ENCODE measurements at places on chromosomes 16 and 17.

DNA sequence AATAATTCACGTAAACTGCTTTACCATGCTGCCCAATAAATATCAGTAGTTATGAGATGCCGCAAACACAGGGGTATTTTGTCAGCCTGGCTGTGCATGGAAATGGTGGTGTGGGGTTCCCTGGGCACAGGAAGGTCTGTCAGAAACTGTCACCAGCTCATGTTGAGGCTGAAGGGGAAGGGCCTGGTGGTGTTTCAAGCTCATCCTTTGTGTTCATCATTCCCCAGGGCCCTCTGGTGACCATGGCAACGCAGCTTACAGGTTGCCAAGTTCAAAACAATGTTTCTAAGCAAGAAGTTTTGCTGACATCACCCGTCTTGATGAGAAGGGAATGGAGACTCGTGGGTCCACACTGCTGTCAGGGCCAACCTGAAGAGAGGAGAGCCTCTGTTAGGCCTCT, 348.9 kb upstream of the C16orf82 start:
- DNase-seq = no peak

GRCh38 chr17:57722704-57723043, 22.4 kb downstream of the CCDC182 start:
- DNase-seq = no peak

DNA sequence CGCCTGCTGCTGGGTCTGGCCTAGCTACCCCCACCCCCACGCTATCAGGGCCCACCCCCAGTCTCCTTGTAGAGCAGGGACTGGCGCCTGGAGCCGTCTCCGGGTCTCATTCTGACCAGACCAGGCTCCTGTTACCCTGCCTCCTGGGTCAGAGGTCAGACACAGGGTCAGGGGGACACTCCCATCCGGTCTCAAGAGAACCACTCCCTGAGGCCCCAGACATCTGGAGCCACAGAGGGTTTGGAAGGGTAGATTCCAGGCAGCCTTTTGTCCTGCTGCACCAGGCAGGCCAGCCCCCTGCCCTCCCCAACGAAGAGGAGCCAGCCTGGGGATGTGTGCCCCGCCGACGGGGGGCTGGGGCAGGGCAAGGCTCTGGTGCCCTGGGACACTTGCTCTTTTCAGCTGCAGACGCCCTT, 944 bp upstream of the WFIKKN1 start:
- no peak for DNase-seq

- DNase-seq = no peak
These were observed 37.1 kb downstream of the LCMT1 start for GRCh38 chr16:25148568-25149215.

DNA sequence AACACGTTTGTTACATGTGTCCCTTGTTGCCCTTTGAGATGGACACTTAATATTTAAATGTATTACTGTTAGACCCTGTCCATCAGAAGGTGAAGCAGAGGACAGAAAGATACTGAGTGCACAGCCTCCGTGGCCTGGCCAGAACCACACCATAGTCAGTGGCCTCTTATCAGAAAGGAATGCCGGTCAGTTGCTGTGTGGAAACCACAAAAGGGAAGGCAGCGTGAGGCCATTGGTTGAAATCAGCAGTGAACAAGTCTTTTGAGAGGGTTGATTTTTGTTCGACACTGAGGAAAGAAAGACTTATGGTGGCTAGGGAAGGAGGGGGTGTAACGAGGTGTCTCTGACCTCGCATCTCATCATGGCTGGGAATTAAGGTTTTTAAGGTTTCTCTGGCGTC, 85.4 kb upstream of the CLEC18A start:
- DNase-seq = no peak

DNA sequence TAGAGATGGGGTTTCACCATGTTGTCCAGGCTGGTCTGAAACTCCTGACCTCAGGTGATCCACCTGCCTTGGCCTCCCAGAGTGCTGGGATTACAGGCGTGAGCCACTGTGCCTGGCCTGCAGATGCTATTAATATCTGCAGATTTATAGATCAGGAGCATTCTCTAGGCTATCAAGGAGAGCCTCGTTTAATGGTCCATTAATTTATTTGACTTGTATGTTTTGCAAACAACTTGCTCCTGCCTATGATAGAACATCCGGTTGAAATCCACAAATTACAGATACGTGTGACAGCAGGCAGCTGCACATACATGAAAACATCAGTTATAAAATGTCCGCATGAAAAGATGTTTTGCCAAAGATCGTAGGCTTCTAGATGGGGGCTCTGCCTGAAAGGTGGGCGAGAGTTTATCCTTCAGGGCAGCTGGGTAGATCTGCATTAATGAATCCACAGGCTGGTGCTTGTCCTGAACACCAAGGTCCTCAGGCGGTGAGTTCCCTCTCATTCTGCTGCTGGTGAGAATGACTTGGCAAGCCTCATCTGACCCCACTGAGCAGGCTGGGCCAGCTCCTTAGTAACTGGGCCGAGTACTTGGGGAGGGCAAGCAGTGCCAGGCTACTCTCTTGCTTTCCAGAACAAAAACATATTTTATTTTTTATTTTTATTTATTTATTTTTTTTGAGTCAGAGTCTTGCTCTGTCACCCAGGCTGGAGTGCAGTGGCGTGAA, 37.1 kb upstream of the MGAT5B start:
- no peak for DNase-seq

DNA sequence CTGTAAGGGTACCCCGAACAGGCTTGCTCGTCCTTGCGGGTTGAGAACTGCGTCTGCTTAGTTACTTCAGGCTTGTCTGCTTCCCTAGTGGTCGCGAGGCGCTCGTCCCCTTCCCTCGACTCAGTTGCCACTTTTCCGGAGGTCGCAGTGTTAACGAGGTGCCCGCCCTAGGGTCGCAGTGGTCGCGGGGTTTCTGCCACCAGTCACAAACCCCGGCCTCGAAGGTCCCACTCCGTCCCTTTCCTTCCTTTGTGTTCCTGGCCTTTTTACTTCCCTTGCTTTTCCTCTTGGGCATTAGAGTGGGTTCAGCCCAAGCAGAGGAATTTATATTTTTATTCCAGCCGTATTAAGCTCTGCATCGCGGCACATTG, 299 bp downstream of the NUP85 start:
- DNase-seq = no peak

DNA sequence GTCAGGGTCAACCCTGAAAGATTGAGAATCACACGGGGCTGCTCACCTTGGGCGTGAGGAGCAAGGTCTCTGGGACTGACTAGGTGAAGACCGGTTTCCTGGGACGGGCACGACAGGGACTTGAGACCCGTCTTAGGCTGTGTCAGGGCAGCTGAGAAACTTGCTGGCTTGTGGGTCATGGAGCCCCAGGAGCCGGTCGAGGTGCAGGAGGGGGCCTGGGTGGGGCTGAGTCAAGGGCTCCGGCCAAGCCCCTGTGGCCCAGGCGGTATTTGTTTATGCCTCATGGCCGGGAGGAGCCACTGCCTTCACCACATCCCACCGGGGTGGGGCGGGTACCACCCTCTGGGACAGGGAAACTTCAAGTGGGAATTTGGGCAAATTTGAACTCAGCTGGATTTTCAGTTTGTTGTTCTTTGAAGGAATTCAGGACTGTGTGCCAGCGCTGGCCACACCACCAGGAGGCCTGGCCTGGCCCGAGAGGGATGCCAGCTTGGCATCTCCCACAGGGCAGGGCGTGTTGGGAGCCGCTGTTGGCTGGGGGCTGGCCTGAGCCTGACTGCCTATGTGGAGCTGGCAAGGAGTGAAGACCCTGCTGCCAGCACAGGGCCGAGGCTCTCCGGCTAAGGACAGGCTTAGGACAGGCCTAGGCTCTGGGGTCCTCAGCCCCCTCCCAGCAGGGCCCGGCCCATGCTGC, 116.1 kb downstream of the METRNL start:
- no peak for DNase-seq

- DNase-seq = peak; percentile 54
These were observed at the start of gene TMEM220 for GRCh38 chr17:10729334-10730193. Gene TMEM220, minus strand, starts transcription at chr17:10730023. Its CDS starts 172 bp downstream, at chr17:10729851.

DNA sequence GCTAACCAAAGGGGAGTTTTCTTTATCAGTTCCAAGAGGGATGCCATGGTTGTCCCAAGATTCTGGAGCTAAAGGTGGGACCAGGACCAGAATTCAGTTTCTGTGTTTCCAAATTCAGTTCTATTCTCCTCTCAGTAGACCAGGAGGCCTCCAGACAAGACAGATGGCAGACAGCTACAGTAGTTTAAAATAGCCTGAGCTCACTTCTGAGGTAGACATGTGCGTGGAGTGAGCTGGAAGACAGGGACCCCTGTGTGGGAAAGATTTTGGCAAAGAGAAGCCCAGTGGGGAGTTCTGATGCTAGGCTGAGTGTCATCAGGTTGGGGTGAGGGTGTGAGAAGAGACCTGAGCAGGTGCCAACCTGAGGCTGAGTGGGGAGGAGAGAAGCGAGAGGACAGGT, 95.4 kb downstream of the PRKCB start:
- DNase-seq = no peak

- DNase-seq = no peak
These were observed 1.6 kb upstream of the MRPL58 start for GRCh38 chr17:75010683-75011400.

DNA sequence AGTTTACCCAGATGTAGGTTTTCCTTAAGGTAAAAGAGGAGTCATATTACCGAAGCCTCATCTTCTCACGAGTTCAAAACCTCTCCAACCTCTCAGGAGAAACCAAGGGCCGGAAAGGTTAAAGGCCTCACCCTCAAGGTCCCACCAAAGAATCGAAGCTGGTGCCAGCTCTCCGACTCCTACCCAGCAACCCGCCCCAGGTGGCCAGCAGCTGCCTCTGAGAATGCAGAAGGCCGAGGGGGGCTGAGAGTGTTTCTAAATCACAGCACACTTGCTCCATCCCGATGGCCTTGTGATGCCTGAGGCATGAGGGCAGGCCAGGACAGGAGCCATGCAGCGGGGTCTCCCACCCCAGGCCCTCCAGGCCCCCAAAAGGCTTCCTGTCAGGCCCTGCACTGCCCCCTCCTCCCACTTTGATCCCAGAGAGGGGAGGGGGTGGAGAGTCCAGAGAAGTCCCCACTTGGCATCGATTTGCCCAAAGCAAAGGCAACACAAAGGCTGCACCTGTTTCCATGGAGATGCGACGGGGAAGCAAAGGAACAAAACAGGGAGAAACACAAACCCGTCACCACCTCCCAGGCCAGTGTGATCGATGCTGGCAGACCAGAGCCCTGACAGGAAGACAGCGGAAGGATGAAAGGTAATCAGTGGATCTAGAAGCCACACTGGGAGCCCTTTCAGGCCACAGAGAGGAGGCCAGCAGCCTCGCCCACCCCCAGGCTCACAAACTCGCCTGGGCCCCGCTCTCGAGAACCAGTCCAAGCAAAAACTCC, 39.0 kb downstream of the CUEDC1 start:
- no peak for DNase-seq

DNA sequence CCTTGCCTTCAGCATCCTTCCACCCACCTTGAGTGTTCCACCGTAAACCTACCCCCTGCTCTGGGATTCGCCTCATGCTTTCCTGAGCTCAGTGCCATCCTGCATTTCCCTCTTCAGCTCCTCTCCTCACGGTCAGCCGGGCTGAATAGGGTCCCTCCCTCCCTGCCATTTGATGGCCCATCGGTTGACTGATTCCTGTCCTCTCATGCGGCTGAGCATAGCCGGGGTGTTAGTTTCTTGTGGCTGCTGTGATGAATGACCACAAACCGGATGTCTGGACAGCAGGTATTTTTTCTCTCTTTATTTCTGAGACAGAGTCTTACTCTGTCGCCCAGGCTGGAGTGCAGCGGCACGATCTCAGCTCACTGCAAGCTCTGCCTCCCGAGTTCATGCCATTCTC, 44.1 kb upstream of the MGAT5B start:
- peak; percentile 76 for DNase-seq

DNA sequence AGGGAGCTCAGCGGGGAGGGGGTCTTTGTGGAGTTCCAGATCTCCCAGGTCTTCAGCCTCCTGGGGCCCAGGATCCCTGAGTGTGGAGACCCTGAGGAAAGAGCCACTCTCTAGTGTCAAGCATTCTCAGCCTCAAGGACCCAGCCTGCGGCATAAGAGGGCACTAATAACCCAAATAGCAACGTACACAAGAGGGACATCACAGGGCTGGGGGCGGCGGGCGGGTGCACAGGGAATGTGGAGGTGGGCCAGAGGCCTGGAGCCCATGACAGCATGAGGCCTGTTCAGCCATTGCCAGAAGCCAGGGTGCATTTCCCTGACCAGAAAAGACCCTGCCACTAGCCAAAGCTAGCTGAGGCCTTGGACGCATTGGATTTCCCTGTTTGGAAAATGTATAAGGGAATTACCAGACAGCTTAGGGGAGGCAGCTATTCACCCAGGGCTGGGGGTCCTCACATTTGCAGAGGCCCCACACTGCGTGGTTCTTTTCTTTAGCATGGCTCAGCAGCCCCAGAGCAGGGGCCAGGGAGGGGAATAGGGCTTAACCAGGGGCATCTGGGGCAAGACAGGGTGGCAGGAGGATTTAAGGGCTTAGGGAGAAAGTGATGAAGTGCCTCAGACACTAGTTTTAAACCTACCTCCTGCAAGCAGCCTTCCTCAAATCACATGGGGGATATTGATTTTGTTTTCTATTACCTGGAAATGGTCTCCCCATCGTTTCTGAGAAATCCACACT, 13.5 kb upstream of the ALOX15B start:
- no peak for DNase-seq

DNA sequence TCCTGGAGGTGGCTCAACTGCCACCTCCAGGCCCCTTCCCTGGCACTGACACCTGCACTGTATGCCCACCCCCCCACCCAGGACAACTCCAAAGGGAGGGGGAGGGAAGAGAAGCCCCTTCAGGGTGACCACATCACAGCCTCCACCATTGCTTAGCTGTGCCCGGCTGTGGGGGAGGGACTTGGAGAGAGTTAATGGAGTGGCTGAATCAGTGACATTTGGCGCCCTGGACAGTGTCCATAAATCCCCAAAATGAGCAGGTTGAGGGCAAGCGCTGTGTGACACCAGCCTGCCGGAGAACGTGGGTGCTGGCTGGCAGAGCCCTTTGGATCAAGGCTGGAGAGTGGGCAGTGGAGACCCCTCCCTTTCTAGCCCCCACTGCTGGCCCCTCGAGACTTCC, 883 bp downstream of the USH1G start:
- no peak for DNase-seq

DNA sequence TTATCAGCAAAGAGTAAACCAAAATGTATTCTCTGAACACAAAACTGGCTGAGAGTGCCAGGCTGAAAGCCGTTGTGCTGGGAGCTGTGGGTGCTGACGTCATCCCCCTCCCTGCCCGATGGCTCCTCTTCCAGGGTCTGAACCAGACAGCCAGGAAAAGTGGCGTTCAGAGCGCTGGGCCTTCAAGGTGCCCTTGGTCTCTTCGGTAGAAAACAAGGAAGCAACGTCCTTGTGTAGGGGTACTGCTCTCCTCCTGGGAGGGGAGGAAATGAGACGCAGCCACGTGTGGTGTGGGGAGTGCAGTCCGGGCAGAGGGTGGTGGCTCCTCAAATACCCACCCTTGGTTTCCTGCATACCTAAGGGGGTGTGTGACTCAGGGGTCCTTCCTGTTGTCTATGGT, 394.7 kb downstream of the SEC14L1 start:
- DNase-seq = no peak

Data from GM12865 (cell line).